ENCODE measurements at places on chromosomes 12 and 14.

GRCh38 chr14:94728950-94729349 is 41.0 kb downstream of the GSC start:
- no peak for DNase-seq

DNA sequence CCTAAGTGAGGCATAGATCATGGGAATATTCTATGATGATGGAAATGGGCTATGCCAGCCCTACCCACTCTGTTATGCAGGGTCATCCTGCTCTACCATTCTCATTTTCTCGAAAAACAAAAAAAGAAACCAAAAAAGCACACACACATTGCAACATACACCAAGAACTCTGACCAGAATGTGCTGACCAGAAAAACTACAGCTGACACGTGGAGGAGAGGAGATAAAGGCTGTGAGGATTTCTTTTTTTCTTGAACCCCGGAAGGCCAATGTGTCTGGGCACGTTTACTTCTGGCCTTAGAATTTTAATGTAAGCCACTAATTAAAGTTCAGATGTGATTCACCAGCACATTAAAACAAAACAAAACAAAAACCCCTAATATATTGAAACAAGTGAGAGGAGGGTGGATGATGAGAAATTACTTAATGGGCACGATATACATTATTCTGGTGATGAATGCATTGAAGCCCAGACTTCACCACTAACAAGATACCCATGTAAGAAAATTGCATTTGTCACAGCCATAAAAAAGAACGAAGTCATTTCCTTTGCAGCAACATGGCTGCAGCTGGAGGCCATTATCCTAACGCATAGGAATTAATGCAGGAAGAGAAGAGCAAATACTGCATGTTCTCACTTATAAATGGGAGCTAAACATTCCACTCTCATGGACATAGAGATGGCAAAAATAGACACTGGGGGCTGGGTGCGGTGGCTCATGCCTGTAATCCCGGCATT is 66.3 kb upstream of the PLEKHG3 start:
- no peak for DNase-seq

GRCh38 chr12:103930787-103931735 is 851 bp downstream of the HSP90B1 start:
- DNase-seq = no peak

DNA sequence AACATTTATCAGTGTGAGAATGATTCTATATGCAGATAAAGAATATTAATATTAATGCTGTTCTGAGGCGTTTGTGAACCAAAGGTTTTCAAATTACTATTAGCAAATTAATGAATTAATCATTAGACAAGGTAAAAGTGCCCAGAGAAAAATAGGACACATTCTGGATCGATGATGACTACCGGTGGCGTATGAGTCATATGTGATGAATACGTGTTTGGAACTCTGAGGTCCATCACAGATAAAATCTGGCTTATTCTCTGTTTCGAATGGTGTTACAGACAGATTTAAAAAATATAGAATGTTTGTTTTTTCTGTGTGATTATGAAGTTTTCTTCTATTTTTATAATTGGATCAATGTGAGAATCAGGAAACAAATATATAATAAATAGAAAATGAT is 79.2 kb upstream of the RTL1 start:
- no peak for DNase-seq

- DNase-seq = no peak
Observed at GRCh38 chr12:130076752-130077151, 85.5 kb upstream of the FZD10 start.

Data from stimulated activated CD8-positive, alpha-beta memory T cell treated with anti-CD3 and anti-CD28 coated beads, Interleukin-15, amount 100 ng/mL, for 48 hours (primary cell).